ENCODE measurements at places on chromosomes 7 and 10.

DNA sequence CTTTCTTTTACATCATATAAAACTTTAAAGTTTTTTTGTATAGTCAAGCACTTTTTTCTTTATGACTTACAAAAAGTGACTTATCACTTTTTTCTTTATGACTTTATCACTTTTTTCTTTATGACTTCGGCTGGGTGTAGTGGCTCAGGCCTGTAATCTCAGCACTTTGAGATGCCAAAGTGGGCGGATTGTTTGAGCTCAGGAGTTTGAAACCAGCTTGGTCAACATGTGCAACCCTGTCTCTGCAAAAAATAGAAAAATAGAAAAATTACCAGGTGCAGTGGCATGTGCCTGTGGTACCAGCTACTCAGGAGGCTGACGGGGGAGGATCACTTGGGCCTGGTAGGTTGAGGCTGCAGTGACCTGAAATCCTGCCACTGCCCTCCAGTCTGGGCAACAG is 108.8 kb upstream of the CSTF2T start:
- DNase-seq: no peak

GRCh38 chr7:141558544-141559183 is 7.5 kb downstream of the AGK start:
- no peak for DNase-seq

- no peak for DNase-seq
Observed at GRCh38 chr7:140238778-140239652, 62.2 kb upstream of the KDM7A start.

- no peak for DNase-seq
Observed at GRCh38 chr7:12350971-12351370, 52.7 kb downstream of the VWDE start.

DNA sequence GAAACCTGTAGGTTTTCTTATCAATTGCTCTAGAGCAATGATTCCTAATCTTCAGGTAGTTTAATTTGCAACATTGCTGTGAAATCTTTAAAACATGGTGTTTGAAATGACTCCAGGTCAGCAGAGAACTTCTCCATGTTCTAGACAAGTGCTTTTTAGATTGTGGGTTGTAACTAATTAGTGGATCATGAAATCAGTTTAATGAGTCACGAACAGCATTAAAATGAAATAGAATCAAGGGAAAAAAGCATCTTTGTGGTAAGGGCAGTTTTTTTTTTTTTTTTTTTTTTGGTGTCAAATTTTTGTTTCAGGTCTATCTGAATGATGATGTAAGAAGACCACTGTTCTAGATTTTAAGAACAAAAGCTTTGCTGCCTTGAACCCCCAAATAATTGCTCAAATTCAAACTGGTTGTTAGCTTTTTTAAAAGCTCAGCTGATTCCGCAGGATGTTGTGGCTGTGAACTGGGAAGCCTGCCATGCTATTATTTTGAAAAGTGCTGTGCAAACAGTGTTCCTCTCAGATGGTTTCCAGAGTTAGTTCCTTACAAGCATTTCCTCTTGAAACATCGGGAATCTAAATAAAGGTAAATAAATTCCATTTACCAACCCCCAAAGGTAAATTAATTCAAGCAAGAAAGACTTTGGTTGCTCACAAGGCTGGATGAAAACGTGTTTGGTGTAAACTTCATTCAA is 13.1 kb upstream of the PDK4 start:
- DNase-seq: no peak

DNA sequence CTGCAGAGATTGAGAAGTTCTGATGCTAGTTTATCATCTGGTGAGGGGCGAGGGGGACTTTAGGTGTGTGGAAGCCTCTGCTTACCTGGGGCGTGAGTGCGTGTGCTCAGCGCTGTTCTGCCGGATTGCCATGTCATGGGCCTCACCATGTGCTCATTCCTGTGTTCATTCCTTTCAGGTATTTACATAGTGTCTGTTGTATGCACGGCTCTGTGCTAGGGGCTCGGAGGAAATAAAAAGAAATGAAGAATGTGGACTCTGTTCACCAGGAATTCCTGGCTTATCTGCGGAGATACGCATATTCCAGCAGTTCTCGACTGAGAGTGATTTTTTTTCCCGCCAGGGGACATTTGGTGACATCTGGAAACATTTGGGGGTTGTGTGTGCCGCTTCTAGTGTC is 152.0 kb downstream of the CAMK1D start:
- DNase-seq: no peak
